NCI-H1694 treated with DMSO at 0.1 percent for 48 hours (cell line): ENCODE measurements at places on chromosomes 3 and 15.

GRCh38 chr3:4426261-4426781, 40.7 kb downstream of the SUMF1 start:
- DNase-seq: no peak

GRCh38 chr3:63192248-63192647, 85.9 kb upstream of the SYNPR start:
- no peak for DNase-seq

DNA sequence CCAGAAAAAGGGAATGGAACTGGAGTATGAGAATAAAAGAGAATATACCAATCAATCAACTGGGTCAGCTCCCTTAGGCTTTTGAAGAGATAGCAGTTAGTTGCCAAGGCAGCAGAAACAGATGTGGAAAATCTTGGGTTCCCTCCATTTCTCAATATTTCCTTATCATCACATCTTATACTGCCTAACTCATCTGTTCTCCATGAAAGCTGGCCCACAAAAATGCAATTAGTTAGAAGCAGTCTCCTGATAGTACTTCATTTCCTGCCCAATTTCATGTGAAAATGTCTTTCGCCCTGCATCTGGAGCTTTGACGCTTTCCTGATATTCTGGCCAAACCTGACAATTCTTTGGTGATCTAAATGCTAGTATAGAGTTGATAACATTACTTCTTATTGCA, 30.1 kb upstream of the SPTSSB start:
- DNase-seq: no peak

- peak; percentile 32 for DNase-seq
Measured at GRCh38 chr15:66229790-66230465, 23.6 kb downstream of the MEGF11 start.

- no peak for DNase-seq
Measured at GRCh38 chr3:149605902-149606301, 51.9 kb downstream of the WWTR1 start.

DNA sequence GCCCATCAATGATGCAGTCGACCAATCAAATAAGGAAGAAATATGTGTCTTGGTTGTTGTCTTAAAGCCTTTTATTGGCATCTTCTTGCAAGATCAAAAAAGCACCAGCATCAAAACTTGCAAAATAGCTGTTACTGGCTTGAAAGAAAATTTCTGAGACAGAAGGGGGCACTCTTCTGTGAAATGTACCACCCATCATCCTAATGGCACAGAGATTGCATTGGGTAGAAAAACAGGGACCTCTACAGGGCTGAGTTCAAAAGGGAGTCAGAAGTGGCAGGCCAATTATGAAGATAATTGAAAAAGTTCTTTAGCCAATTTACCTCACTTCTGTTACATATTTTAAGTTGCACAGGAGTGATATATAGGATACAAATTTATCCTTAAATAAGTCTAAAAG, 122.3 kb upstream of the GPR149 start:
- DNase-seq: no peak

- DNase-seq: peak; percentile 16
Measured at GRCh38 chr15:67303490-67304363, 49.1 kb downstream of the IQCH start.

GRCh38 chr15:84669726-84670125, 11.7 kb upstream of the NMB start:
- DNase-seq: no peak

DNA sequence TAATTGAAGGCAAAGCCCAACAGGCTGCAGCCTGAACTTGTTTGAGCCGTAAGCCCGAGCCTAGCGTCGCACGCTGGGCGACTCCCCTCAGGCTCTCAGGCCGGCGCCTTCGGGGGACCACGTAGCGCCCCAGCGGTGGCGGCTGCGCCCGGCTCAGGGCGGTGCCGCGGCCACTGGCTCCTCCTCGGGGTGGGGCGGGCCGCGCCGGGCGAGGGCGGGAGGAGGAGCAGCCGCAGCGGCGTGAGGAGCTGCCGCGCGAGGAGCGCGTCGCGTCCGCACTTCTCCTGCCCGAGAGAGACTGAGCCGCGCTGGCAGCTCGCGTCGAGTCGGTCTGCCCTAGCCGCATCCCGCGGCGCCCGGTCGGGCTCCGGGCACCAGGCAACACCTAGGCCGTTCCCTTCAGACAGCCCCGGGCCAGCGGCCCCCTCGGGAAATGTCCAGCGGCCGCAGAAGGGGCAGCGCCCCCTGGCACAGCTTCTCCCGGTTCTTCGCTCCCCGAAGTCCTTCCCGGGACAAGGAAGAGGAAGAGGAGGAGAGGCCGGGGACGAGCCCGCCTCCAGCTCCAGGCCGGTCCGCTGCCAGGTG, at the start of gene CRYBG3:
CRYBG3 (plus strand) TSS at position 238 of the 585 bp plus-strand sequence; CDS start at position 434, 196 bp downstream.
- DNase-seq: peak; percentile 58

- no peak for DNase-seq
Measured at GRCh38 chr15:39682366-39682765, 100.3 kb downstream of the FSIP1 start.

- no peak for DNase-seq
Measured at GRCh38 chr15:65940618-65940909, 71.3 kb downstream of the RAB11A start.

DNA sequence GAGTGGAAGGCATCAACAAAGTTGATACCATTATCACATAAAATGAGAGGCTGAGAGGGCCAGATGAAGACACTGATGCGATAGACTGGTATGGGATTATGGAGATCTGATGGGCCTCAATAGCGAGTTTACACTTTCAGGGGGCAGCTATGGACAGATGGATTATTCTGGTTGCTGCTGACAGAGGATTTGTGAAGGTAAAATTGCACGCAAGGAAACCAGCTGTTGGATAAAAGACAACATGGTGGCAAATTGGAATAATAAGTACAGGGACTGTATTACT, 203.9 kb downstream of the MBNL1 start:
- no peak for DNase-seq

DNA sequence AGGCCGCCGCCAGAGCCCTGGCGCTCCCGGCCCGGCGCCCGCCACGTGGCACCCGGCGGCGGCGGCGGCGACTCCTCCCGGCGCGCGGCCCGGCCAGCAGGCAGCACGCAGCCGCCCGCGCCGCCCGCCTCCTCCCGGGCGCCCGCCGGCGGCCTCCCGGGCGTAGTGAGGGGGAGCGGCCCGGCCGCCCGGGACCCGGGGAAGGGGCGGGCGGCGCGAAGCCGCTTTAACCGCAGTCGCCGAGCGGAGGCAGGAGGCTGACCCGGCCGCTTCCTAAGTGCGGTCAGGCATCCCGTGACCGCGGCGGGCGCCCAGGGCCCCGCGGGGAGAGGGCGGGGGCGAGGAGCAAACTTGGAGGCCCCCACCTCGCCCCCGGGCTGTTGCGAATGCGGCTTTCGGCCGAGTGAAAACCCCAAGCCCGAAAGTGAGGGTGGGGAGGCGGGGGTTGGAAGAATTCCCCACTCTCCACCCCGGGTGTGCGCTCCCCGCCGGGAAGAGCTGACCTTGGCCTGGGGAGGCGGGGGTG, 1.7 kb upstream of the HES1 start:
- DNase-seq: no peak

DNA sequence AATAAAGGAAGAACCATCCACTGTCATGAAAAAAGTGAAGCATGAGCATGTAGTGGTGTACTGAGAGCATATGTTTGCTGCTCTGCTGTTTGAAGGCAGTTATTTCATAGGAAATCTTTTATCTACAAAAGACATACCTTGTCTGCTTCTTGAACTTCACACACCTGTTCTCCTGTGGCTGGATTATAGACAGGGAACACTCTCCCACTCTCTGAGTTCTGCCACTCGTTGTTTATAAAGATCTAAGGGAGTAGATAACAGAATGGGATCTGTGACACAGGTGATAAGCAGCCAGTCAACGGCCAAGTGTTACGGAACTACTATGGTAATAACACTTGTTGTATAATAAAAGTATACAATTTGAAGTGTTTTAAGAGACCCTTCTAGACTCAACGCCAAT, 51.5 kb downstream of the ALDH1A2 start:
- no peak for DNase-seq

DNA sequence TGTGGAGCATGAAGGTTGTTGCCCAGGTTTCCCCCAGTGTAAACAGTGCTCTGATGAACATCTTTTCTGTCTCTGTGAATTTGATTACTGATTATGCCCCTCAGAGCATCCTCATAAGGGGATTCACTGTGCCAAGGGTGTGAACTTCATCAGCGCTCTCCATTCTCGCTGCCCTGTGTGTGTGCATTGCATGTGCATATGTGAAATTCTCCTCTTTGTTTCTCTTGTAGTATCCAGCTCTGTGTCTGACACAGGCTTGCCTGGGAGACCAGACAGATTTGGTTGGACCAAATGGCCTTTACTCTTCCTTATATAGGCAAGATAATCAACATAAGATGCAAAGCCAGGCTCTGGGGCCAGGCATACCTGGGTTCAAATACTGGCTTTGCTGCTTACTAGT, 21.9 kb downstream of the CACNA2D3 start:
- no peak for DNase-seq

GRCh38 chr3:176579711-176580185, 617.5 kb downstream of the TBL1XR1 start:
- no peak for DNase-seq

DNA sequence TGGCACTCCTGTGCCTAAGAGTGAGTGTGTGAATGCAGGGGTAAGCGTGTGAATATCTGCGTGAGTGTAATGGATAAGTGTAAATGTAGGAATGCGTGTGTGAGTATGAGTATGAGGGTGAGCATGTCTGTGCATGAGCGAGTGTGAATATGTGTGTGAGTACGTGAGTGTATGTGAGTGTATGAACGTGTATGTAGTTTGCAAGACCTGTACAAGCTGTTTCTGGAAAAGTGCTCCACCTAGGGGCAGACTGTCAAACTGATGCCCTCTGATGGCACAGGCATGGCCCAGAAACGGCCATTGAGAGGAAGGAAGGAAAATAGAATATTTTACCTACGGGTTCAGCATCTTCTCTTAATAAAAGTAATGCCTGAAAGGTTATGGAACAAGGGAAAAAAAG, 24.4 kb upstream of the FRMD4B start:
- DNase-seq: no peak

- no peak for DNase-seq
Measured at GRCh38 chr3:101351829-101352228, 31.5 kb upstream of the IMPG2 start.

- no peak for DNase-seq
Measured at GRCh38 chr3:58497097-58497496, 5.2 kb downstream of the KCTD6 start.

DNA sequence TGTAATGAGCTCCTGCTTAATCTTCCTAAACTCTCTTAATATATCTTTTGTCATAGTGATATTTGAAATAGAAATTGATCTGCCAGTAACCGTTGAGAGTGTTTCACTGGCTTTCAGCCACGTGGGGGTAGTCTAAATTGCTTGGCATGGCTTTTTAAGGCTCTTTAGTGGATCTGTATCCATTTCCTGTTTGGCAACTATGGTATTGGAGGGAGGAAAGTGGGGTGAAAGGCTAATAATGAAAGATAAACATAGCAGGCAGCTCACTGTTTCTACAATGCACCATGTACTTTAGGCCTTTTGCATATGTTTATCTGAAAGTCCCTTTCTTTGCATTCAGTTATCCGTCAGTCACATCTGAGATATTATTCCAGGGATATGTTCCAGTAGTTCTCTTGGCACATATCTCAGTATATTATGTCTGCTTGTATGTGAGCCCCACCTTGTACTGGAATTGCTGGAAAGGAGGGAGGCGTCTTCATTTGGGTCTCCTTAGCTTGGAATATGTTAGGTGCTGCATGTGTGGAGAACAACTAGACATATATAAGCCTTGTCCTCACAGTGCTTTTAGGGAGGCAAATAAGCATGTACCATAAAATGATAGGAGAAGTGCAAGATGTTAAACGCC, 10.8 kb downstream of the TOPAZ1 start:
- no peak for DNase-seq

DNA sequence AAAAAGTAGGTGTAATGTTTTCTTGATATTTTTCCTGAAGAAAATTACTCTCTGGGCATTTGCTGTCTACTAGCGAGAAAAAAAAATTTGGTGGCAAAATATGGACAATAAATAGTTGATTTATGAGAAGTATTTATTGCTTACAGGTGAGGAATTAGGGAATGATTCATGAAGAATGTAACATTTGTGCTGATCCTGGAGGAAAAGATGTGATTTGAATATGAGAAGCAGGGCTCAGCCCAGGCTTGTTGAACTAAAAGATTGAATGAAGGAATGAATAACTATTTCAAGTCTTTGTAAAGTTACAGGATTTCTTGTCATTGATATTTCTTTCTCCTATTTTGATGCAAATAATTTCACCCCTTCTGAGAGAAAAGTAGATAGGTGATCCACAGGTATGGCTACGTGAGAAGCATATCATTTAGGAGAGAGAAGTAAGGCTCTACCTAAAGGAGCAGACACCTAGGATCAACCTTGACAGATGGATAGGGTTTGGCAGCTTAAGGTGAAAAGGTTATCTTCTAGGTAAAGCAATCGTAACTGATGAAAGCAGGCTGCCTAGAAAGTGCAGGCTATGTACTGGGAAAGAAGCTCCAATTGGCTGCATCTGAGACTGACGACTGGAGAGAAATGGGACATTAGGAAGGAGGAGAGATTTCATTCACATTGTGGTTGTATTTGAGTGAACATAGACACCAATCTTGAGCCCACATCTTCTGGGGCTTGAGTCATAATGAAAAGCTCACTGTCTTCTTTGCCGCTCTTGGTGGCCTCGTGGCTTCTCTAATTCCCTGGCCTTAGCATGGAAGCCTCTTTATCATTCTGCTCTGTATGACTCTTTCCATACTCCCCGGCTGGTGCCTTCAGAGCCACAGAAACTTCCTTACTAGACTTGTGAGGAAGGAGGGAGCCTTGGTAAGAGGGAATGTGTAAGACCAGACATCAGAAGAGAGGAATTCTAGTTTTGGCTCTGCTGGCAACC, 106.5 kb downstream of the P3H2 start:
- no peak for DNase-seq

DNA sequence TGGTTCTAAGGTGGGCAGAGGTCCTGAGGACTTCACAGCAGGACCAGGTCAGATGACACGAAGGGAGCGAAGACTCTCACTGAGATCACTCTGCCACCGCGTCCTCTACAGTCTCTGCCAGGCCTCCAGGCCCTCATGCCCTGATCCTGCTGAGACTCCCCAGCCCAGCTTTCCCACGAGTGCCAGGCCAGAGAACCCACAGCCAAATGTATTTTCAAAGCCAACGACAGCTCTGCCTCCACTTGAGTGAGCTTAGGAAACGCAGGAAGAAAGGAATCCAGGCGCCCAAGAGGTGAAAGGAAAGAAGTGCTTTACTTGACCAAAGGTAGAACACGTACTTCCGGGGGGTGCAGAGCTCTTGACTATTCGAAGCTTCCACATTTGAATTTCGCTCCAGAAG, 275.0 kb downstream of the XXYLT1 start:
- no peak for DNase-seq

DNA sequence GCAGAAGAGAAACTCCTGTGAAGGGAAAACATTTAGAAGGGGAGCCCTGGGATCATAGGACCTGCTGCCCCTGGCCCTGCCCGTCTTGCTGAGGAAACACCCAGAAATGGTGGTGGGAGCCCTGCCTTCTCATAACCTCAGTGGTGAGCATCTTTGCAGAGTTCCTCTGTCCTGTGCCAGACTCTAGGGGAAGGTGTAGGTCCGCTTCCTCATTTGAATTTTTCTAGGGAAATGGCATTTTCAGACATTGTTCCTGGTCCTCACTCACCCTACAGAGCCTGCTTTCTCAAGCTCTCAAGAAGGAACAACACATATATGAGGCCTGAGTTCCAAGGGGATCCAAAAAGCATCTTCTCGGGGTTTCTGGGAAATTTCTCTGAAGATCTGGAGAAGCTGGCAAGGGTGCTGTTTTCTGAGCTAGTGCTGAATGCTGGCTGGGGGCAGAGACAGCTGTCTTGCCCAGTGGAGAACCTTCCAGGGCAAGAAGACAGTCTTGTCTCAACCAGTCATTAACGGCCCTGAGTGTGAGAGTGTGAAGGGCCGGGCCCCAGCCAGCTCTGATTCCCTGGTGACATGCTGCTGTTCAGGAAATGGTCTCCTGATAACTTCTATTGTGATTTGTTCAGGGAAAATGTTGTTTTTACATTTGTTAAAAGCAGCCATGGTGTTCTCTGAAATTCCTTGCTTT, 283.1 kb upstream of the LRRFIP2 start:
- DNase-seq: no peak
